Fibroblast of gingiva (primary cell): ENCODE measurements at places on chromosomes 3 and 15.

GRCh38 chr3:117035745-117036144 is 326.2 kb downstream of the TUSC7 start:
- no peak for DNase-seq

GRCh38 chr15:99435113-99435695 is 130.6 kb upstream of the MEF2A start:
- DNase-seq = no peak

DNA sequence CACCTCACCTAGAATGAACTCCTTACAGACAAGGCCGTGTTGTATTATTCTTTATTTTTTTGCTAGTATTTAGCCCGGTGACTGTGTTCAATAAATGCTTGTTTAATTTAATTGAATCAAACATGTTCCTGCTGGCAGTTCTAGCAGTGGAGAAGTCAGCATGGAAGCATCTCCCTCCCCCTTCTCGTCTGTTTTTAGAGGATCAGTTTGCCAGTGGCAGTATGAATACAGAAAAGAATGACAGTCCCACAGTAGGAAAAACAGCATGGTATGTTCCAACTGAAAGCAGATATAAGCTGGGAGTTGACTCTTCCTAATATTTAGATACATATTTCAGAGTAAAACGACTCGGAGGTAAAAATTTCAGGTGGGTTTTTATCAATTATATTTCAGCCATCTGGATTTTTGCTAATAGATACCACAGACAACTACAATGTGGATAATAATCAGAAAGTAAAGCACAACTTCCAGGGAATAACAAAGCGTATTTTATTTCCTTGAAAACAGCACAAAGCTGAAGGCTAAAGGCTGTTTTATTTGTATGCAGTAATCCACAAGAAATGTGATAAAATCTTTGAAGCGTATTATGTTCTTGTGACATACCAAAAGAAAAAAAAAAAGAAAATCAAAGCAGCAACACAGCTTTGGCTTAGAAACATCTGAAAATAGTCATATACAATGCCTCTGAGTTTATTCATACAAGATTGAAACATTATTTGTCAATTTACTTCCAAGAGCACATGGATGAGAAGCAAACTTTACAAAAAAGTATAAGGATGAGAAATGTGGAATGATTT is 244.5 kb upstream of the KCNMB2 start:
- peak; percentile 41 for DNase-seq

DNA sequence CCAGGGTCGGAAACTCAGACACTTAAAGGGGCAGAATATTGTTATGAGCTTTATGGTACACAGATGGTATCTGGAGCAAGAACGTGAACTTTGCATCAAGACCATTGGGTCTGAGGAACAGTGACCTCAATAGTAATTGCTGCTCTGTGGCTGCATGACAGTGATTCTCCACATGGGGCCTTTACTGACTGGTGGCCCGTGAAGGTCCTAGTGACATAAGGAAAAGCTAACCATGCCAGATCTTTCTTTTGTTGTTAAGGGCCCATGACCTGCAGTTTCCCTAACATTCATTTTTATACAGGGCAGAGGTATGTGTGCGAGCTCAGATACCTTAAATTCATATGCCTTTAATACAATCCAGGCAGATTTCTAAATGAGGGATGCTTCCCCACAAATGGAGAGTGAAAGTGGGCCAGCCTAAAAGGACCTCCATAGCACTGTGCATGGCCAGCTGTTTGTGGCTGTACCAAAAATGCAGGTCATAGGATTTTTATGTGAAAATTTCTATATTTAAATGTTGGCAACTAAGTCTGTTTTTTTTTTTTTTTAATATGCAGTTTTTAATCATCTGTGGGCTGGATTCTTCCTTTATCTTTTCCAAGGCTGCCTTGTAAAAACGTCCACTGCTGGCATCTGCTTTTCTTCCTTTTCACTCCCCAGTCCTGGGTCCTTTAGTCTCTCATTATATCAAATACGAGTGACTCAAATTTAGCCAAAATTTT is 188.0 kb upstream of the IL12A start:
- DNase-seq = no peak

DNA sequence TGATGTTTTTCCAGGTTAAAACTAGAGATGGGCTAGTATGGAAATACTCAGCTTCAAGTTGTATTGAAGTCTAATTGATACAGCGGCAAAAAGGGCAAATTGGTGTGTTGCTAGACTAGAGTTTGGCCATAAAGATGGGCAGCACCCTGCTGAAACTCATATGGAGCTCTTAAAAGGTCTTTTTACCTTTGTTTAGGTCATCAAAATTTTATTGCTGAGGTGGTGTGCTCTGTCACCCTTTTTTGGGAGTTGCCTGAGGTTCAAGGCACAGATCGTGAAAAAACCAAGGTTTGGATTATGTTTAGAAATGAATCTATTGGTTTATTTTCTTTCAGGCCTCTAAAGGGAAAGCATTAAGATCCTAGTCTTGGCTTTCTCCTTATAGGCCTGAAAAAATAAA is 38.2 kb downstream of the VPS8 start:
- no peak for DNase-seq

GRCh38 chr3:37824954-37825328 is 36.7 kb upstream of the CTDSPL start:
- DNase-seq = no peak

GRCh38 chr3:95271395-95271794 is 1208.5 kb downstream of the NSUN3 start:
- no peak for DNase-seq

DNA sequence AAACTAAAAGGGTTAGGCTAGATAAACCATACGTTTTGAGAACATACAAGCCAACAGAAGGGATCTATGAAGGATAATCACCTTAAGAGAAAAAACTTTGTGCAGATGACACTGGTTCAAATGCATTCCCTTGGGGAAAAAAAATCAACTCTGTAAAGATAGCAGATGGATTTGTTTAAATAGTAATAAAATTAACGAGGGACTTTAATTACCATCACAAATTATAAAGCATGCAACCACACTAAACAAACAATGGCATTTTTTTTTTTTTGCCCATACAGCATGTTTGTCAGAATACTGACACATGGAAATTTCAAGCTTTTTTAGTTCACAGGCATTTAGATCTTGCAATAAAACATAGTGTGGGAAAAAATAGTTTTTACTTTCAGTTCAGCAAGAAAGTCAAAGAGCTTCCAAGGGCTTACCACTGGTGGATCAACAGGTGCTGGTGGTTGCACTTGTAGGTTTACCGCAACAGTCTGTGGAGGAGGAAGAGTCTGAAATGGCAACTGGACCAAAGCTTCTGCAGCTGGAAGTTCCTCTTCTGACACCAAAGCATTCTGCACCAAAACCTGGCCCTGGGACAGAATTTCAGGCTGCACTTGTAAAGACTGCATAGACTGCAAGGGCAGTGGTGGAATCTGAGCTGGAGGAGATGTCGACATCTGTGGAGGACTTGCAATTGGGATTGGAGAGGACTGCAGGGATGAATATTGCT is 53.1 kb downstream of the PHC3 start:
- DNase-seq = peak; percentile 17

DNA sequence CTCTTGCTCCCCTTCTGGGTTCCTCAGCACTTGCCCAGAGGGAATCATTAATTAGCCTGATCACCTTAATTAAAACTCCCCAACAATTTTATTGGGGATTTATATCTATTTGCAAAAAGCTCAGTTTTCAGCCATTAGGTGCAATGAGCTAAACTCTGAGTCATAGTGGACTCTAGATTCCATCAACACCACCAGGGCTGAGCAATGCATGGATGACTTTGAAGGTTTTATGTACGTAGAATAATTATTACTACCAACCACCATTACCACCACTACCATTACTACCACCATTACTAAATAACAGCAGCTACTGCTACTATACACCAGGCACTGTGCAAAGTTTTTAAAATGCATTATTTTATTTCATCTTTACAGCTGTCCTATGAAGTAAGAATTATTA is 81.2 kb downstream of the ZNF621 start:
- DNase-seq = no peak

DNA sequence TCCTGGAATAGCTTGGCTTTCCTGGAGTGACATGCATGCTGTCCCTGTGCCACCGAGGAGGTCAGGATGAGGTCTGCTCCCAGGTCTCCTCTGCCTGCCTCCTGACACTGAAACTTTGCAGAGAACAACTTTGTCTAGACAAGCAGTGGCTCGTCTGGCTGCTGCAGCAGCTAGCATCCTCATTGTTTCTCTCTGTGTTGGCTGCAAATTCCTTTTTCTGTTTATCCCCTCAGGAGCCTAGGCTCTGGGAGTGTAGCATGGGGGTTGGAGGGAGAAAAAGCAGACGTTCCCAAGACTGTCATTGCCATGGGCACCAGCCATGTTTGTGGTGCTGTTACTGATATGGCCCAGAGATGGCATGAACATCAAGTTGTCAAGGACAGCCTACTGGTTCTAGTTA is 208.7 kb upstream of the LRIG1 start:
- DNase-seq = no peak

GRCh38 chr3:28940530-28940929 is 340.3 kb upstream of the RBMS3 start:
- peak; percentile 97 for DNase-seq

DNA sequence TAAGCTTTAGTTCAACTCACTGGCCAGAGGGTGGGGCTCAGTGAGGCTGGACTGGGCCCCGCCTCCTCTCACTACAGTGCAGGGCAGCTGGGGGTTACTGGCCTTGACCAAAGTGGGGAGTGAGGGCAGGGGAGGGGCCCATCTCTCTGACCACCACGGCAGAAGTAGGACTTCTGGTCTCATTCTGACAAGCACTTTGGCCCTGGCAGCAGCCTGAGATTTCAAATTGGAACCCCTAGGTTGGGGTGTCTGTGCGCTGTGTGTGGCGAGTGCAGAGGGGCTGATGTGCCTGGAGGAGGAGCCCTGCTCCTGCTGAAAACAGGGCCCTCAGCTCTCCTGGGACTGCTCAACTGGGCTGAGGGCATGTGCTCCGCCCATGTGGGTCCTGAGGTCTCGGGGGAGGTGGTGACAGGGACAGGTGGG is 60.3 kb upstream of the RPL32 start:
- no peak for DNase-seq

DNA sequence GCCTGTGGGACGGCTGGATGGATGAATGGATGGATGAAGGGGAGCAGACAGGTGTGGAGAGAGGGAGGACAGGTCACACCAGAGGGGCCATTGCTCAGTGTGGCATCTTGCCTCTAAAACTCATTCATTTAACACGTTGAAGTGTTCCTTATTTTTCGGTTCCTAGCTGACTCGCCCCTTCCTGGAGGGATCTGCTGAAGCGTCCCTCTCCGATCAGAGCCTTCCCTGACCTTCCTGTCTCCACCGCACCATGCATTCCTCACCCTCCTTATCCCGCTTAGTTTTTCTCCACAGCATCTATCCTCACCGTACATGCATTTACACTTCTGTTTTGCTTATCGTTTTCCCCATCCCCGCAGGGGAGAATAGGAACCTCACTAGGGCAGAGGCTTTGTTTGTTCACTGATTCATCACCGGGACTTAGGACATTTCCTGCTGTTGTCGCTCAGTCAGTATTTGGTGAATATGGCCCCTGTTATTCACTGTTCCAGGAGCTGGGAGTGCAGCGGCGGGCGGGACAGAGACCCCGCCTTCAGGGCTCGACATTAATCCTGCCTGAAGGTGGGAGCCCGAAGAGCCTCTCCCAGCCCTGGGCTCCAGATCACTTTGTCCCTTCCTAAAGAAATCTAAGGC is 32.0 kb downstream of the FOXL2 start:
- peak; percentile 53 for DNase-seq

DNA sequence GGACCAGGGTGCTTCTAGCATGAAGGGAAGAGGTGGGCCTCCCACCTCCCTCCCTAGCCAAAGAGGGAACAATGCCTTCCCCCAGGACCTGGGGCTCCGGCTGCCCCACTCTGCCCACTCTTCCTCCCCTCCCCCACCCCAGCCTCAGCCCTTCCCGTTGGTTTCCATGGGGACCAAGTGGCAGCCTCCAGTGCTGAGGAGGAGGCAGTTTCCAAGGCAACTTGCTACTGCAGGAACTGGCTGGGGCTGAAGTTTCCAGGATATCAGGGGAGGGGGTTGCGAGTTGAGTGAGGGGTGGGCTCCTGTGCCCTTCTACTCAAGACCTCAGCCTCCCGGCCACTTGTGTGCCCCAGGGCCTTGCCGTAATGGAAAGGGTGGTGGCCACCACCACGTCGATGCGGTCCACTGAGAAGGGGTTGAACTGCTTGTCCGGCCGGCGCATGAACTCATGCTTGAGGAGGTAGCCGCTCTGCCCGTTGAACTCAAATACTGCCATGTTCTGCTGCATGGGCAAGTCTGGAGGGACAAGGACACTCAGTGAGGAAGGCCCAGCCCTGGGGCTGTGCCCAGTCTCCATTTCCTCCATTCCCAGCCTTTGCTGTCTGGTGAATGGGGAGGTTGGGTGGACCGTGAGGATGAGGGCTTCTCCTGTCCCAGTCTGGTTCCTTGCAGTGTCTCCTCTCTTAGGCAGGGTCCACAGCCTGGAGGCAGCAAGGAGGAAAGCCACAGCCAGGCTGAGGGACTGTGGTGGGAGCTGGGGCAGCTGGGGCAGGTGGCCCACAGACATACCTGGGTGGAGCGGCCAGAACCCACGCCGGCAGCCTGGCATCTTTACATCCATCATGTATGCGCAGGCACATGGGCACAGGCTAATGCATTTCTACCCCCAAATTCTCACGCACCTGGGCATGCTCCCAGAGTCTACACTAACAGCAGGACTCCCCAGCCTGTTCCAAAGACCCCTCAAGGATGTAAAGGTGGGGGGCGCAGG is 11.3 kb upstream of the ANKRD63 start:
- DNase-seq = no peak

DNA sequence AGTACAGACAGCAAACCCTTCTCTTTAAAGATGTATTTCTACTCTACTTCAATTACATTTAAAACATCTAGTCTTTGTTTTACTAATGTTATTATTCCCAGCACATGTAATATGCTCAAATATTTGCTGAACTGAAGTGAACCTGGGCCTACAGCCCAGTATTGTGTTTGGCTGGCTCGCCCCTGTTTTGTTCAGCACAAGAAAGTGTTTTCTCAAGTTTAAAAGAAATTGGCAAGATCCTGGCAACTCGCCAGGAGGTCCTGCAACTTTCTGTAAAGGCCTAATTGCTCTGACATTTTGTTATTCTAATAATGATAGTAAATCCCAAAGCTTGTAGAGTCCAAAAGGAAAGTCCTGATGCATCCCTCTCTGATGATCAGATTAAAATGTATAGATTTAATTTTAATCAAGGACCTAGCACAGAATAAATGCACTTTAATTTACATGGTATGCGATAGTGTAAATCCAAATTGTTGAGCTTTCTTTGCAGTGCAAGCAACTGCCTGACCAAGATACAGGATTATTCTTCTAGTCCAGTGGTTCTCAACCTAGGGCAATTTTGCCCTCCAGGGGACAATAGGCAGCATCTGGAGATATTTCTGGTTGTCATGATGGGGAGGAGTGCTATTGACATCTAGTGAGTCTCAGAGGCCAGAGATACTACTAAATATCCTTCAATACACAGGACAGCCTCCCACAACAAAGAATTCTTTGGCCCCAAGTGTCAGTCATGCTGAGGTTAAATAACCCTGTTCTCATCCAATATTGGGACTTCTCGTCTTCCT is 35.7 kb upstream of the TMOD3 start:
- DNase-seq = peak; percentile 78

GRCh38 chr3:20914310-20914709 is 728.3 kb upstream of the SGO1 start:
- no peak for DNase-seq
